Hepatocyte (in vitro differentiated cells): ENCODE measurements at places on chromosomes 7 and 10. TPM values are rescaled to one million over a fixed set of nuclear protein-coding genes. Genes with fewer than 3 reads are reported as not detected.

VAX1 gene
- not detected in 2 replicates for polyA plus RNA-seq

GRCh38 chr7:26457696-26458327, 166.2 kb downstream of the SNX10 start:
- H3K27me3 ChIP-seq = no peaks in the 10 kb centered on the region
- no peaks in the 10 kb centered on the region for H3K4me1 ChIP-seq
- no peak for DNase-seq

GNAT3 gene
- polyA plus RNA-seq = not detected in 2 replicates

GRCh38 chr7:17832242-17832641, 108.1 kb downstream of the SNX13 start:
- no peaks in the 10 kb centered on the region for H3K27me3 ChIP-seq
- no peak overlapping the region for H3K4me3 ChIP-seq
- no peaks in the 10 kb centered on the region for H3K4me1 ChIP-seq

CHAT gene
- polyA plus RNA-seq = 0.88 TPM in 1 of 2 replicates, not detected in the other

FAM131B gene
- polyA plus RNA-seq = 0.87 and 1.6 TPM in 2 replicates

PLAU gene
- 10.4 and 11.1 TPM in 2 replicates for polyA plus RNA-seq

- H3K4me1 ChIP-seq = peaks cover 9% of the 10 kb centered on the region
- no peaks in the 10 kb centered on the region for H3K36me3 ChIP-seq
- H3K4me3 ChIP-seq = no peak overlapping the region
- DNase-seq = no peak
- H3K27ac ChIP-seq = no peak overlapping the region
- peaks cover 4% of the 10 kb centered on the region for H3K27me3 ChIP-seq
Measured at GRCh38 chr10:14020037-14020664, 310.6 kb downstream of the FRMD4A start.

NOBOX gene
- polyA plus RNA-seq = 0.54 TPM in 1 of 2 replicates, not detected in the other

CLDN4 gene
- polyA plus RNA-seq = 880 and 909 TPM in 2 replicates

- H3K4me1 ChIP-seq = no peaks in the 10 kb centered on the region
- no peaks in the 10 kb centered on the region for H3K36me3 ChIP-seq
- peak overlapping the region; percentile 60 for H3K4me3 ChIP-seq
- no peaks in the 10 kb centered on the region for H3K27me3 ChIP-seq
- DNase-seq = peak; percentile 78
Measured at GRCh38 chr10:97399843-97400545, 1.1 kb downstream of the RRP12 start.
